ENCODE measurements at places on chromosomes 2 and 18.

GRCh38 chr2:40028792-40029488 is 249.9 kb upstream of the THUMPD2 start:
- DNase-seq = no peak

DNA sequence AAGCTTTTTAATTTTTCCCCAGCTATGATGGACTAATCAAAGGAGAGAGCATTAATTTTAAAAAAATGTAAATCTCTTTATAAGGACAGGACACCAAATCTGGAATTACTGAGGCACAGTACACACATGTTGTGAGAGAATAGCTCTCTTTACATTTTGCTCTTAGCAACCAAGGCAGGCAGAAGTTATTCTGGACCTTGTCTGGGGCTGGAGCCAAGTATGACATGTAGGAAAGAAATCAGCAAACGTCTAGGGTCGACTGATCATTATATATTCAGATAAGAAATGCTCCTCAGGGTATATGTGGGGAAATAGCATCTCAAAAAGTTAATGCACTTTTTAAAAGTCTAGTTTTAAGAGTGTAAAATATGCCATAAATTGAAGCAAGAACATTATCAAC is 1330.0 kb upstream of the CELF4 start:
- no peak for DNase-seq

DNA sequence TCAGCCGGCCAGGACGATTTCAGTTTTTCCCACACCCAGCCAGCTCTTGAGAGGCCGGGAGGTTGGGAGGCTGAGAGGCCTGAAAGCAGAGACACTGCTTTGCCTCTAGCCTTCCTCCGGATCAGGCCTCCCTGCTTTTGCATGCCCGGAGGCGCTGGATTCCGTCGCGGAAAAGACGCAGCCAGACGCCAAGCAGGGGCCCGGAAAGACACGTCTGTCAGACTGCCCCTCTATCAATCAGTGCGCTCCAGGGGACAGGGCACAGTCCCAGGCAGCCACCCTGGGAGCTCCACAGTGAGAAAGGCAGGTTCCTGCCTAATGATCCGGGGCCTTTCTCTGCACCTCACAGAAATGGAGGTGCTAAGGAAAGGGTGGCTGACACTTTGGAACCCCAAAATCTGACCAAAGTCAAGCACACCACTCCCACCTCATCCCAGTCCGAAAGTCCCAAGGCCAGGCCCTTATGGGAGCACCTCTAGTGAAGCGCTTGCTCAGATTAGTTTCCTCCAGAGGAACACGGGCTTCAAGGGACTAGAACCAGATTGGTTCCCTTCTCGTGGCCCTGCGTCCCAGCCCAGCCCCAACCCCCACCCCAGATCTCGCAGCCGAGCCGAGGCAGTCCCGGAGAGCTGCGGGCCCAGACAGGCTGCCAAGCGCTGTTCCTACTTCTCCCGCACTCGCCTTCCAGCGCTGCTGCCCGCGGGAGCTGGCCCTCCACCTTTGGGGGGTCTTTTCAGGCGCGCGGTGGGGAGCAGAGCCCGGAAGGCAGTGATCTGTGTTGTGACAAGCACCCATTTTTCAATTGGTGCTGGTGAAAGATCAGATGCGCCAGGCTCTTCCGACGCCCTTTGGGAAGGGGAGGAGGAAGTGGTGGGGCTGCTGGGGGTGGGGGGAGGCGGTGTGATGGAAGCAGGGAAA is 5.0 kb downstream of the DLX1 start:
- no peak for DNase-seq

- no peak for DNase-seq
These were observed 944.8 kb upstream of the CNTNAP5 start for GRCh38 chr2:123080331-123080730.

DNA sequence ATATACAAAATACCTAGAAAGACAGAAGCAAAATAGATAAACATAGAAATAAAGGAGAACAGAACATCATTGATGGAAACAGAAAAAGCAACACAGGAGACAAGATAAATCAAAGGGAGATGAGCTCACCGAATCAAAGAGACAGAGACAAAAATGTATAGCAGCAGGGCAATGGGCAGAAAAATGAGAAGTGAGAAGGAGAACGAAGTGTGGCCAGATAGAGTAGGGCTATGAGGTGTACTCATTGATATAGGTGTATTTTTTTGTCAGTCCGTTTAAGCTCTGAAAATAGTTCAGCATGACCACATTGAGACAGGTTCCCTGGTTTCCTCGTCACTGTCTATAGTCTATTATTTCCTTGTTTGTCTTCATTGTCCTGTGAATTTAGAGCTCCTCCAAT is 55.1 kb downstream of the SP100 start:
- DNase-seq = no peak

GRCh38 chr2:167398873-167399272 is 510.6 kb downstream of the XIRP2 start:
- no peak for DNase-seq

DNA sequence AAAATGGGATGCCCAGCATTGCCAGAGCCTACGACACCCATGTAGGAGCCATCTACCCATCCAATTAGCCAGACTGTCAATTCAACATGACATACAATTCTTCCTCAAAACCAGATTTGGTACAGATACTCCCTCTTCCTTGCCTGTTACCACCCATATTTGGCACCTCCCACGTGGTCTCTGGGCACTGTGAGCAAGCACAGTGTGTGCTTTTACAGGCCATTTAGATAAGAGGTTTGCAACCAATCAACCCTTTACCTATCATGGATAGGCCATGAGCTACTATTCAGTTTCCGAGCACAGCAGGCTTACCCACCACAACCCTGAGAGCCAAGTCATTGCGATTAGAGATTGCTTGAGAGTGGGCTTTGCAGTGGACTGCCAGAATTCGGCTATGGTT is 40.9 kb downstream of the ARID5A start:
- no peak for DNase-seq

DNA sequence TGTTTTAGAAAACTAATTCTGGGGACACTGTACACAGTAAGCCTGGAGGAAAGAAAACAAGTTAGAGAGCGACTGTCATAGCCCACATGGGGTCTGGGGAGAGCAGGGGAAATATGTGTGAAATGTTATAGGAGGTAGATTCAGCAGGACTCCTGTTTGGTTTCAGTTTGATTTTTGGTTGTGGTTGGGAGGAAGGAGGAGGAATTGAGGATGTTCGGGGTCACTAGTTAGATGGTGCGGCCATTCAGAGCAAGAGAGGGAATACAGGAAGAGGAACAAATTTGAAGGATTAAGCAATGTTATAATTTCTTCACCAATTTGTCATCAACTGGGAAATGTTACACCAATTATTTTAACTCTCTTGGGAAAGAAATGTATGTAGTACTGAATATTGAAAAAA is 25.1 kb downstream of the TTC39C start:
- DNase-seq = no peak

DNA sequence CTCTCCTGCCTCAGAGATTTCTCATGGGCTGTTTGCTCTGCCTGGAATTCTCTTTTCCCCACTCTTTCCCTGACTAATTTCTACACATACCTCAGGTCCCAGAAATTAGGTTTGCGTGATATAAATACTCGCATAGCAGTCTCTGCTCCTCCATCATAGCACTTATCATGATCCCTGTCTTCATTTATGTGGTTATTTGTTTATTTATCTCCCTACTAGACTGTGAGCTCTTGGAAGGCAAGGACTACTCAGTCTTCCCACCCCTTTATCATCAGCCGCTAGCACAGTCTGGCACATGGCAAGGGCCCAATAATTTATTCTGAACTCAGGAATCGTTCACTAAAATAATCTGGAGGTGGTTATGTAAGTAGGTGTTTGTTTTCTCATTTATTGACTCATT is 79.3 kb downstream of the ADCYAP1 start:
- no peak for DNase-seq

- no peak for DNase-seq
These were observed 6.1 kb downstream of the FARSB start for GRCh38 chr2:222649801-222650200.

- DNase-seq = peak; percentile 5
These were observed 67.1 kb upstream of the CNTNAP5 start for GRCh38 chr2:123958011-123958410.

DNA sequence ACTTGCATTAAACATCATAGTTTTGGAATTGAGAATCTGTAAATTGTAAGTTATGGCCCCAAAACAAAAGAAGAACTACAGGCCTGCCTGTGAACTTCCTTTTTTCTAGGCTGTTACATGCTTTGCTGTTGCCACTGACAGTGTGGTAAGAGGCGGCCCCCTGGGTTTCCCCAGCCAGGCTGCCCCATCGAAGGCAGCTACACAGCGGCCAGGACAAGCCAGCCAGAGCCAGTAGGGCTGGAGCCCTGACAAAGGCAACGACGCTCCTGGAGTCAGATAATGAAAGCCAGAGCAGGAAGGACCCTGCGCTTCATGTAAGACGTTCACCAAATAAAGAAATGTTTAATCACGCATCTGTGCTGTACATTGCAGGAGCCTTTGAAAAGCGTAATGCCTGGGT is 55.0 kb downstream of the ANKRD44 start:
- DNase-seq = peak; percentile 75

DNA sequence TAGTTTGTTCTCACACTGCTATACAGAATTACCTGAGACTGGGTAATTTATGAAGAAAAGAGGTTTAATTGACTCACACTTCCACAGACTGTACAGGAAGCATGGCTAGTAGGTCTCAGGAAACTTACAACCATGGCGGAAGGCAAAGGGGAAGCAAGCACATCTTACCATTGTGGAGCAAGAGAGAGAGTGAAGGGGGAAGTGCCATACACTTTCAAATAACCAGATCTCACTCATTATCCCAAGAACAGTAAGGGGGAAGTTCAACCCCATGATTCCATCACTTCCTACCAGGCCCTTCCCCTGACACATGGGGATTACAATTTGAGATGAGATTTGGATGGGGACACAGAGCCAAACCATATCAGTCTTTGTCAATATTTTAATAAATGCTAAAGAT is 5.0 kb upstream of the CRYGB start:
- DNase-seq = no peak

DNA sequence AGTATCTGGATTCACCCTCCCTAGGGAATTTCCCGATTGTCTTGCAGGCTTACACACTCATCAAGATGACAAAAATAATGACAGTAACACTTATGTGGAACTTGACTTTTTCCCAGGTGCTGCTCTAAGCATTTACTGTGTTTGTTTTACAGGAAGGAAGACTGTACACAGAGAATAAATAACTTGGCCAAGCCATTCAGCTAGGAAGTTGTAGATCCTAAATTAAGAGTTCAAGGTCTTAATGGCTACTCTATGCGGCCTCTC is 549 bp upstream of the DPP4 start:
- no peak for DNase-seq

DNA sequence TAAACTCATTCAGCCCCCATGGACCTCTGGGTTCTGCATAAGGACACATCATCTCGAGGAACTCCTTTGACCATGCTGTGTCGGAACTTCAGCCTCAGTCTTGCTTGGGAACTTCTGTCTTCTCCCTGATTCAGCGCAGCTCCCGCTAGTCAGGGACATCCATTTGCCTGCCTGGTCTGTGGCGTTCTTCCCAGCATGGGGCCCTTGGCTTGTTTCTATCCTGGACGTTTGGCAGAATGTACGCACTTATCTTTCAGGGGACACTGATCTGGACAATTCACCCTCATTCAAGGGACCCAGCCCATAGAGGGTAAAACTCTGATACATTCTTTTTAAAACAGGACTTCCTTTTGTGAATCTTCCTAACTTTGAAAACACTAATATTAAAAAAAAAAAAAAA is 75.8 kb upstream of the WIPF1 start:
- DNase-seq = no peak

- DNase-seq = peak; percentile 60
These were observed at the start of gene KCNF1 for GRCh38 chr2:10911291-10912075. KCNF1 (plus strand) TSS chr2:10911934; CDS start chr2:10912427, 493 bp downstream.

DNA sequence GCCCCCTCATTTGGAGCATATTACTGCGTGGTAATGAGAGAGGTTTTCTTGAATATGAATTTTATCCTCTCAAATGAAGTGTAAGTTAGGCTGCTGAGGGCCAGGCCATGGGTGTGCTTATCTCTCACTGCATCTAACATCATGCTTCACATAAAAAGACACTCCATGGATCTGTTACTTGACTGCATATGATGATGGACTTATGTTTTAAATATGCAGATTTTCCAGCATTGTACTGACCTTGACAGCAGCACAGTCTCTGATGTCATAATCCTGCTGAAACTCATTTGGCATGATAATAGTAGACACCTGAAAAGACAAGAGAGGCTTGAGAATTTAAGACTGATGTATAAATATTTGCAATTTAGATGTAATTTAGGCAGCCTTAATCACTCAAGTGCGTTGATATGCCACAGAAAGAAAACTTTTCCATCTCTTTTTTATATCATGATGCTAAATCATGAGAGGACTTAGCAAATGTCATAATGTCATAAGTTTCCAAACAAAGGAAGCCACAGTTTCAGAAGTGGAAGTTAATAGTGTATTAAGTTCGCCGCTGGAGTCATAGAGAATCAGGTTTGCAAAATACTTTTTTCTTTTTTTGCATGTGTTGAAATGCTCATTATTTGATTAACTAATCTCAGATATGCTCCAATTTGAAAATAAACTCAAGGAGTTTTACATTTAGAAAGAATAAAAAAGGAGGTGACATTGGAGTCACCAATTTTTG is 62.7 kb upstream of the CD302 start:
- no peak for DNase-seq

- no peak for DNase-seq
These were observed 11.0 kb downstream of the SIGLEC15 start for GRCh38 chr18:45836242-45837205.

GRCh38 chr2:152657043-152657442 is 60.2 kb downstream of the PRPF40A start:
- no peak for DNase-seq

DNA sequence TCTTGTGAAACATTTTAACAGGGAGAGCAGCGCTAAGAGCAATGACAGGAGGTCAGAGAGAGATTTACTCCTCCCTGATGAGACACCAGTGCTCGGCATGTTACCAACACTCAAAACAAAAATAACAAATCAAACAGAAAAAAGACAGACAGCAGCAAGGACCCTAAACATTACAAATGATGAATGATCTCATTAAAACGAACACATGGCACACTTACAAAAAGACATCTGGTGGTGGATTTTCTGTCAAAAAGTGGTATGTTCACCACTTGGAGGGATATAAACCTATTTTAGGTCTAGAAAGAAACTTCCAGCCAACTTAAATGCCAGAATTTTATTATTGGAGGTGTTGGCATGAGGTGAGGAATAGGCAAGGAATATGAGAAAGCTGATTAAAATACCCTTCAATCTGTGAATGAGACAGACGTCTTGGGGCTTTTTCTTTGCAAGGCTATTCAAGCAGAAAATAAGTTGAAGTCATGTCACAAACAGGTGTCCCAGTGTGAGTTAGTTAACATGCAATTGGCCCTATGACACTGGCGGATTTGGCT is 112.8 kb downstream of the PRELID3A start:
- DNase-seq = peak; percentile 24

DNA sequence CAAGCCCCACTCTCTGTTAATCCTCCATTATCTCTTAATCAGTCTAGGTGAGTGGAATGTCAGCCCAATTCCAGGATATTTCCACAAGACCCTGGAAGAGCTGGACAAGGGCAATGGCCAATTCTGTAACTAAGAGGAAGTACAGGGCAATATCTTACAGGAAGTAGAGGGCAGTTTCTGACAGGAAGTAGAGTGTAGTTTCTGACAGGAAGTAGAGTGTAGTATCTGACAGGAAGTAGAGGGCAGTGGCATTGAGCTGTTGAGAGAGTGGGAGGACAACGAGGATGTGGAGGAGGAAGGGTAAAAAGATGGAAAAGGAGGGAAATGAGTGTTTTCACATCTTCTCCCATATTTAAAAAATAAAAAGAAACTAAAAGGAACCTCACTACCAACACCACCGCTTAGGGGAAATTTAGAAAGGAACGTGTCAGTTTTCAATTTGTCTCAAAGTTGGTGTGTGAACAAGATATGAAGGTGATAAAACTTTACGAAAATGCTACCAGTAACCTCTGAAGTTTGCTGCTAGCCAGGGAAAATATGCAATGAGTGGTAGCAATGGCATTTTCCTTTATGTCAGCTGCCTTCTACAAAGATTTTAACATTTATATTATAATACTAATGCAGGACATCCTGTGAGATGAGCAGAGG is 430.9 kb upstream of the HNRNPA3 start:
- DNase-seq = peak; percentile 33
